ENCODE measurements at places on chromosomes 11 and 22. TPM values are rescaled to one million over a fixed set of nuclear protein-coding genes. Genes with fewer than 3 reads are reported as not detected.

PRDX5 gene
- polyA plus RNA-seq = 683 TPM

CABP4 gene
- polyA plus RNA-seq = 0.81 TPM

ART5 gene
- polyA plus RNA-seq = 1.1 TPM

ELFN2 gene
- 0.05 TPM for polyA plus RNA-seq

ABCC8 gene
- 6.4 TPM for polyA plus RNA-seq

ZNRD2 gene
- polyA plus RNA-seq = 56.8 TPM

DRAP1 gene
- polyA plus RNA-seq = 130 TPM

SYNGR1 gene
- 101 TPM for polyA plus RNA-seq

SORL1 gene
- 0.57 TPM for polyA plus RNA-seq

GTSE1 gene
- 0.50 TPM for polyA plus RNA-seq
